AG09309 (cell line): ENCODE measurements at places on chromosomes 12 and 14.

- DNase-seq: no peak
These were observed 61.0 kb downstream of the NT5DC3 start for GRCh38 chr12:103780093-103780440.

DNA sequence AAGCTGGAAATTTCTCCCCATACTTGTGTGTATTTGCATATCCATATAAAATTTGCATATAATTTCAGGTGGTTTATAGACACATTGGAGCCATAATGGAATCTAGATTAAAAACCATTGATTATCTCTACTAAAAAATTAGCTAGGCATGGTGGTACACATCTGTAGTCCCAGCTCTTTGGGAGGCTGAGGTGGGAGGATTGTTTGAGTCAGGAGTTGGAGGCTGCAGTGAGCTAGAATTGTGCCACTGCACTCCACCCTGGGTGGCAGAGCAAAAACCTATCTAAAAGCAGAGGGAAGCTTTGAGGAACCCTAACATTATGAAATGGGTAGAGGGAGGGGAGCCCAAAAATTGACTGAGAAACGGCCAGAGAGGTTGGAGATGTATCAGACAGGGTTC is 2.6 kb upstream of the RDH11 start:
- no peak for DNase-seq

DNA sequence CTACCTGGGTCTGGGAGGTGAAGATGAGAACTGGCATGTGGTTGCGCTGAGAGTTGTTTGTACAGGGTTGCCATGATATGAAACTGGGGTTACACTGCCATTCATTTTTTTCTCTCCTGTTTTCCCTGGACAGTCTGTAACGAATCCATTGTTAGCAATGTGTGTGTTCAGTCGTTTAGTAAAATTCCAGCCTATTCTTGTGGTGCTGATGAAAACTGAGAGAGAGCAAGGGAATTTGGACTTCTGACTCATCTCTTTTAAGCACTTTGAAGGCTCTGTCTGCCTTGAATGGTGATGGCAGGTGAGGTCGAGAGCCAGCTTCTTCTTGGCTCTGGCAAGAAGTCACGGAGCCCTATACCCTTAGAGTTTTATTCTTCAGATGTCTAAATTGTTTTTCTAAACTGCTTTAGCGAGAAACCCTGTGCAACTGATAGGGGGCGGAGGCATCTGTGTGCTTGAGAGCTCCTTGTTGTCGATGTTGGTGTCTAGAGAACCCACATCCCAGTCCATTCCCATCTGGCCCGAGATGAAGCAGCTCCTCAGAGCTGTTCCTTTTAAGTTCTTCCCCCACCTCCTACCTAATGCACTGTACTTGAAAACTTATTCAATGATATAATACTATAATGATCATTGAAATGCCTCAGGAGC is 204.4 kb downstream of the TMX1 start:
- no peak for DNase-seq

DNA sequence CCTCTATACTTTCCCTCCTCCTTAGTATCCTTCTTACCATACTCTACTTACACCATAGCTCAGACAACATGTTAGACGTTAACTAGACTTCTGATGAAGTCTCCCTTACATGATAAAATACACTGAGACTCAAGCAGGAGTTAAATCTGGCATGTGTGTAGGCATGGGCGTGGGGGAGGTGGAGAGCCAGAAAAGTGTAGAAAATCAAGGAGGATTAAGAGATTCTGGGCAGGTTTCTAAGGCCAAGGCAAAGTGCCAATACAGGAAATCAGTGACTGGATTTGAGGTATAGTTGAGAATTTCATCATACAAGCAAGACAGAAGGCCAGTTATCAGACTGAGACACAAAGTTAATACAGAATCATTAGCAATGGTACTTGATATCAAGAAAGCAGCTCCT is 37.4 kb downstream of the EPS8 start:
- no peak for DNase-seq

DNA sequence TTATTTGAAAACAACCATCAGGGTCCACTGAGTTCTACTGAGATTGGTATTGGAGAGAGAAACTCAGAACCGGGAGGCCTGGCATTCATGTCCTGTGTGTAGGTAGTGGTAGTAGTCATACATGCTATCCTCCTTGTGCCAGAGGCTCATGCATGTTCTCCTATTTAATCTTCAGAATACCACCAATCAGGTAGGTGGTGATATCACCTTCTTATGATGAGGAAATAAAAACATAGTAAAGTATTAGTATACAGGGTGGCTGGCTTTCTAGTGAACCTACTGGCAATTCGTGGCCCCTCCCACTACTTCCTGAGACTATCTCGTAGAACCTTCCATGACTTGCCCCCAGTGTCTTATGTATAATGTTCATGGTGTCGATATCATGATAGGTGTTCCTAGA is 40.5 kb upstream of the EID3 start:
- no peak for DNase-seq

- no peak for DNase-seq
These were observed 822.3 kb downstream of the LRFN5 start for GRCh38 chr14:42428996-42429395.

DNA sequence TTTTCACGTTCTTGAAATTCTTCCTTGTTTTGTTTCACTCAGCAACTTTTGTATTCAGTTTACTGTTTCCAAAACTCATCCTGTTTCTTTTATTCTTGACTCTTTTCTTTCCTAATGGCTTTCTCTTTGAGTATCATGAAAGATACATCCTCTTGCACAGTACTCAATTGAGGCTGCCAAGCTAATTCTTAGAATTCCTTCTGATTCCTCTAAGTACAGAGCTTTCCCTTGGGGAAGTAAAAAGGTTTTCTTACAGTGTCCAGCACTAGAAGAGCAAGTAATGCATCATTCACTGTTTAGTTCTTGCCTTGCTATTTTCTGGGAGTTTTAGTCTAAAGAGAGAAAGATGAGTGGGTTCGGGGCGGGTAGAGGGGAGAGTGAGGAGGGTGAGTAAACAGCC is 154.1 kb downstream of the NEDD1 start:
- DNase-seq: no peak

DNA sequence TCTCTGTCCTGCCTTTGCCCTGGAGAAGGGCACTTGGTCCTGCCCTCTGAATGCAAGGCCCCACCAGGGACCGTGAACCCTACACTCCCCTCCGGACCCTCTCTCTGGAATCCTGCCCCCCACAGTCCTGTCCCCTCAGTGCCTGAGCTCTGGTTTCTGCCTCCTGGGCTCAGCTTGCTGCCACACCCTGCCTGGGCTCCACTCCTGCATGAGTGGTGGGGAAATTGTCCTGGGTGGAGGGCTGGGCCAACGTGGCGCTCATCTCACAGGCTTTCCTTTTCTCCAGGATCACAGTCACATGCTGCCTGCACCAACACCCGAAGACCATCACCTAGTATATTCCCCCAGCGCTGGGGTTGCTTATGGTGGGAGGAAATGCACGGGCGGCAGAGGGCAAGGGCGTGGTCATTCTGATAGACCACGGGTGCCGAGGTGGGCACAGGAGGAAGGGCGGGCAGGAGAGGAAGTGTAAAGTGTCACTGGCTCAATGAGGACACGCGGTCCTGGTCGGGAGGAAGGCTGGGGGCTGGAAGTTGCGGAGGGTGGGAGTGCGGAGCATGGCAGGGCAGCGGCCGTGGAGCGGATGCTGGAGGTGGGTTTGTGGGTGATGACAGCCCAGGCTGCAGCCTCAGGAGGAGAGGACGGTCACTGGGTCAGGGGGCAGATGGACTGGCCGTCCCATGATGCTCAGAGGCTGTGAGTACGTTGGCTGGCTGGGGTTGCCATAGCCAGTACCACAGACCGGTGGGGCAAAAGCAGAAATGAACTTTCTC is 99.5 kb downstream of the KIF26A start:
- DNase-seq: no peak
